ENCODE measurements at places on chromosomes 4 and X.

- DNase-seq = no peak
These were observed 2.0 kb downstream of the DDX3X start for GRCh38 chrX:41335958-41336331.

DNA sequence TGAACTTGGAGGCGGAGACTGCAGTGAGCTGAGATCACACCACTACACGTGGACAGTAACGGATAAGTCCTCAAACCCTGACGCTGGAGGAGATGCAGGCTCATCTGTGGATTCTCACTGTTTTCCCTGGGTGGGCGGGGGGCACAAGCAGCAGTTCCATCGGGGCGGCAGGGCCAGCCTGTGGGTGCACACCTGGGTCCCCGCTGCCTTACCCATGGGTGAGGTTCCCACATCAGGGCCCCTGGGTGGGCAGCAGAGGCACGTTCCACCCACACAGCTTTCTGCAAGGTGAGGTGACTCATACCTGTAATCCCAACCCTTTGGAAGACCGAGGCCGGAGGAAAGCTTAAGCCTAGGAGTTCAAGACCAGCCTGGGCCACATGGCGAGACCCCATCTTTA lies 56.6 kb upstream of the MXD4 start:
- no peak for DNase-seq

DNA sequence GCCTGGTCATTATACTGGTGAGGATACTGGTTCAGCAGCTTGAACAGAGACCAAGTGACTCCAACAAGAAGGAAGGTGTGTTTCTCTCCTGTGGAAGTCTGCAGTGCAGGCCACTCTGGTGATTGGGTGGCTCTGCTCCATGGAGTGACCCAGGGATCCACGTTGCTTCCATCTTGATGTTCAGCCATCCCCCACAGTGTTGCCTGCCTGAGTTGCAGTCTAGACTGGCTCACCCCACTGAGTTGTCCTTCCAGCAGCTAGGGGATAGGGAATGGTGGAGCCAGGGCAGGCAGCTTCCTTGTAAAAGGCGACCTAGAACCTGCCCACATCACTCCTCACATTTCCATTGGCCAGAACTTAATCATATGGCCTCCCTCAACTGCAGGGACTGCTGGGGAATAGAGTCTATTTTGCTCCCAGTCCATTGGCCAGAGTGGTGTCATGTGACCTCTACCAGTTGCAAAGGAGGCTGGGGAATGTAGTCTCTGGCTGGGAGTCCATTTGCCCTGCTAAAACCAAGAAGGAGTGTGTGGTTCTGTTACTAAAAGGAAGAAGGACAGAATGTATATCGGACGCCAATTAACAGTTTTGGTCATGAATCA lies 8.0 kb downstream of the MAN2B2 start:
- DNase-seq = no peak

GRCh38 chr4:66275411-66276038 lies 605.2 kb upstream of the EPHA5 start:
- no peak for DNase-seq

- no peak for DNase-seq
These were observed 5.3 kb upstream of the ADRA2C start for GRCh38 chr4:3760841-3761240.

GRCh38 chr4:85762529-85762871 lies 287.6 kb downstream of the ARHGAP24 start:
- no peak for DNase-seq
